ENCODE measurements at places on chromosomes 1 and 21.

GRCh38 chr1:55774446-55774845 is 559.3 kb upstream of the USP24 start:
- no peak for DNase-seq

- DNase-seq = no peak
Observed at GRCh38 chr1:93047618-93048017, 31.5 kb upstream of the MTF2 start.

DNA sequence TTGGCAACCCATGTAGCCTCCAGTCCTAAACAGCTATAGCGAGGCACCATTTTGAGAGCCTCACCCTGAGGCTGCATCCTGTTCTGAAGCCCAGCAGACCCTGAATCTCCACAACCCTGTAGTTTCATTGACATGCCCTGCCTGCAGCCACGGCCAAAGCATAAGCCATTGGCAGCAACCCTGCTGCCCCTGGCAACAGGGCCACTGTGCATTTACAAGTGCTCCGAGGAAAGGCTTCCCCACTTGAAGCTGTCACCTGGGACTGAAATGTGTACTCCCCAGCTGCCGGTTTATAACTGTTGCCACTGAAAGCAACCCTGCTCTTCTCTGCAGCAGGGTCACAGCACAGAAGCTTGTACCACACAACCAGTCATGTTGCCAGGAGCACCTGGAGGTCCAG is 124.2 kb upstream of the OLFM3 start:
- no peak for DNase-seq

DNA sequence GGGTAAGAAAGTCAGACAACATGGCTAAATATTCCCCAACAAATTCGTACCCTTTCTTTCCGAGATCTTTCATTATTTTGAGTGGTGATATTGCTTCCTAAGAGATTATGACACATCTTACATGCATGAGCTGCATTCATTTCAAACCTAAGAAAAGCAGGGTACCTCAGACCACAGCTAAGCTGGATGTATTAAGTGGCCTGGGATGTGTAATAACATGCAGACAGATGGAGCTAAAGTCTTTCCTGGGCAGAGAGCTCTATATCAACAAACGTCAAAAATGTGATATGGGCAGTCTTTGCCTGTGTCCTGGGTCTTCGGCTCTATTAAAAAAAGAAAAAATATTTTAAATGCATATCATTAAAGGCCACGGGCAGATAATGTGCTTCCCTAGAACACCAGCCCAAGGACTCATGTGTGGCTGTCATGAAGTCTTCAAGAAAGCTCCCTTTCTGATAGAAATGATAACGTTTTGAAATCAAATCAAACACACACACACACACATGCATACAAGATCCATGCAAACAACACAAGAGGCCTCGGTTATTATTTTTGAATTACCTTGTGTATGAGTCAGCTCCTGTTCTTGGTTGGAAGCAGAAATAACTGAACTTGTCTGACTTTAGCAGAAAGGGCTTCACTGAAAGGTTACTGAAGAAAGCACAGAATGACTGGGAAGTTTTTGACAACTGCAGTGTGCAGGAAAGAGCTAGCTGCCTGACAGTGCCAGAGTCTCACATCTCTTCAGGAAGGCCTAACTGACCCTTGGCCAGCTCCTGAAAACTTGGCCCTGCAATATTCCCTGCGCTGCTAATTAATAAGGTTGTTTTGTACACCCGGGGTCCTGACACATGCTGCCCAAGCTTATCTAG is 231.2 kb downstream of the DSCAM start:
- no peak for DNase-seq

DNA sequence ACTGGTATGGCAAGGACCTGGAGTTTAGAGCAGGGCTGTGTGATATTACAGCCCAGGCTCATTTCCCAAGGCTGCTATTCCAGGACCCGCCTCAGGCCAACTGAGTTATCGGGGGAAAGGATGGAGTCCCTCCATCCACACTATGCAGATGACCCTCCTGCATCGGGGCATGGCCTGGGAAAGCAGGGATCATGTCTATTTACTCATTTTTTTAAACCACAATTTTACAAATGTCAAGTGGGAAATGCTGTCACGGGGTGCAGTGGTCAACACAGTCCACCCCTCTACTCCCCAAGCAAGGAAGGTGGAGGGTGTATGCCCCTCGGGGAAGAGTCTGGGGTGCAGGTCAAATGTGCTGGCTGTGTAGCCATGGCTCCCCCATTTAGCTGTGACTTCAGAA is 6.1 kb upstream of the CLEC20A start:
- DNase-seq = no peak

All from SW 1271 (cell line).